ENCODE measurements at places on chromosomes 11 and 22. TPM values are rescaled to one million over a fixed set of nuclear protein-coding genes. Genes with fewer than 3 reads are reported as not detected.

The CSF2RB gene
- total RNA-seq = 1.5 TPM

The SCGB1C1 gene
- not detected for total RNA-seq

The DEAF1 gene
- 68.4 TPM for total RNA-seq

The MIAT gene
- total RNA-seq = 27.2 TPM

The PATE4 gene
- total RNA-seq = not detected

The HOATZ gene
- not detected for total RNA-seq

- DNase-seq = no peak
Measured at GRCh38 chr11:22392561-22392960, 54.4 kb downstream of the SLC17A6 start.

DNA sequence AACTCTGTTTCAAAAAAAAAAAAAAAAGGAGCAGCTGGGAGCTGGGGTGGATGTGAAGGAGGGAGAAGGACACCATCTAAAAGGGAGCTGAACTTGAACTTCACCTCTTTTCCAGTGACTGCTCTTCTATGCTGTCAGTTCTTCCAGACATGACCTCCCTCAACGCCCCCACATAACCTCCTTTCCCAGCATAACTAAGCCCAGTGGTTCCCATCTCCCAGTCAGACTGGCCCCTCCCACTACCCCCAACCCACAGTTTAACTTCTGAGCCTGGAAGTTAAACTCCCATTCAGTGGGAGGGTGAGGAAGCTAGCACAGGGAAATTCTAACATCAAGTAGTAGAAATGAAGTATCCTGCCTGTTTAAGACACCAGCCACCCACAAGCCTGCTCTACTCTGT, 1.8 kb downstream of the ARHGAP1 start:
- no peak for DNase-seq

GRCh38 chr11:111355956-111356659, 23.0 kb downstream of the POU2AF1 start:
- no peak for DNase-seq

DNA sequence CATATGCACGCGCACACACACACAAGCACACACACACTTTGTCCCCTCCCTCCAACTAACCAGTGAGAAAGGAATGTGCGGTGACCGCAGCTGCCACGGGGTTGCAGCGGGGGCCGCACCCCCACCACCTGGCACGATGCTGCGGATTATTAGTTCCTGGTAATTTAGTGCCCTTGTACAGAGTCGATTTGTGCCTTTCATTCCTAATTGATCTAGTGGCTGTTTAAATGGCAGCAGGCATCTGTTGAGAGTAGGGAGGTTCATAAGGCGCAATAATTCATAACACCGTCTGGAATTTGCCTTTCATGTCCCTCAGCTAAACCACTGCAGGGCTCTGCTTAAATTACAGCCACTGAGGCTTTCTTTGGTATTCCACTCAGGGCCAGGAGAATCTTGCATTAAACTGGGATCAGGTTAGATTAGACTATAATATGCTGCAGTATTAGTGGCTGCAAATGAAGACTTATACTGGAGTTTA, 113.7 kb downstream of the FEZ1 start:
- no peak for DNase-seq

- DNase-seq = peak; percentile 2
Measured at GRCh38 chr11:69834251-69834650, 15.0 kb upstream of the FGF3 start.

DNA sequence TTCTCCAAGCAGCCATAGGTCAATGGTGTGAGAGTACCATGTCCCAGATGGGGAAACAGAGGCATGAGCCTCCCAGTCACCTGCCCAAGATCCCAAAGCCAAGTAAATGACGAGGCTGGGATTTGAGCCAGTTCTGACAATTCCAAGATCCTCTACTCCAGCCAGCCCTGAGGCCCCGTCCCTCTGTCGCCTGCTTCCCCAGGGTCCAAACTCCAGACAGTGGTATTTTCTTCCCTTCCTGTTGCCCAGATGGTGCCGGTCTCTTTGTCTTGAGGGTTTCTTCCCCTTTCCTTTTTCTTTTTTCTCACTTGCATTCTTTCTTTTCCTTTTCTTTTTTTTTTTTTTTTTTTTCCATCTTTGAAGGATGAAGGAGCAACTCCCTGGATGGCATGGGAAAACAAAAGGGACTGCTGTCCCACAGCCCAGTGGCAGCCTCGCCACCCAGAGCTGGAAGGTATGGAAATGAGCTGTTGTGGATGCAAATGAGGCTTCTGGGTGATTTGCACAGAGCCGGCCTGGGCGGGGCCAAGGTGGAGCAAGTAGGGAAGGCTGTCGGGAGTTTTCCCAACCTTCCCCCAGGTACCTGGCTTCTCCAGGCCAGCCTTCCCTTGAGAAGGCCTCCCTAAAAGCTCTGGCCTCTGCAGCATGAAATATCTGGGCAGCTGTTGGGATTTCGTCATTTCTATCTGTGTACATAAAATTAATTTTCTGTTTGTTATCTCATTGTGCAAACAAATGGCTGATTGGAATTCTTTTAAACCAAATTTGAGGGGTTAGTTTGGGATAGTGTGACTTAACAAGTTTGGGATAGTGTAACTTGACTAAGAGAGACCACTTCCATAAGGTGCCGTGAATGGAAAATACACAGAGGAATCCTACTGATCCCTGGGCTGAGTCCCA, 146.8 kb downstream of the MN1 start:
- DNase-seq = no peak

GRCh38 chr22:24148266-24149197, 32.8 kb upstream of the SUSD2 start:
- no peak for DNase-seq

DNA sequence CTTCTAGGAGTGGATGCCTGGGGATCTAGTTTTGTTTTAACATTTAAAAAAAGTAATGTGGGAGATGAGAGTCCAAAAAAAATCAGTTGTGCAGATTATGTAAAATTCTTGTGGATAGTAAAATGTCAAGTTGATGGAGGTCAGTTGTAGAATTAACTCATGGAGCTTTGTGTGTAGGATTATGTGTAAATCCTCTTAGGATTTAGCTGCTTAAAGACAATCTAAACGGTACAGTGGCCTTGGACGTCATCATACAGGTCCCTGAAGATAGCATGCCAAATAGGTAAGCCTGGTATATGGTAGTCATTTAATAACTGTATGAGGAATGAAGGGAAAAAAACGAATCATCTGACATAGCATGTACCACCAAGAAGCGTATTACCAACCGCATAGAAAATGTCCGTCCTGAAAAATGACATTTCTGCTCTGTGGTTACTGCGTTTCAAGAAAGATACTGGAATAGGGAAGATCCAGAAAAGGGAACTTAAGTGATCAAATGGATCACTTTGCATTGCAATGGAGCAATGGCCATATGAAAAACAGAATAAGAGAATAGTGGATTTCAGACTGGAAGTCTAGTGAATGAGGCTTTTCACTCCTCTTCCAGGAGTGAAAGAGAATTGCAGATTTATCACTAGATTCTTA, 61.3 kb downstream of the BCL2L13 start:
- no peak for DNase-seq

DNA sequence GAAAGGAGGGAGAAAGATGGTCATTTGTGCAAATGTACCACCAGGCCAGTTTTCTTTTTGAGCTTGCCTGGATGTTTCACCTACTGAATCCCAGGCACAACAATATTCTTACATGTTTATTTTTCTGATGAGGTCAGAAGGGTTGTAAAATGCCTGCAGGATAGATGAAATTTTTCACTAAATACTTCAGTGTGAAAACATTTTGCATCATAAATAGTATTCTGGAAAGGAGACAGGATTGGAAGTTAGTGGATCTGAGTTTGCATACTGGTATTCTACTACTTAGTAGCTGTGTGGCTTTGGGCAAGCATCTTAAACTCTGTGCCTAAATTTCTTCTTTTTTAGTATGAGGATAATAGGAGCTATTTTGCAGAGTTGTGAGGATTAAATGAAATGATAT, 24.8 kb downstream of the RNF169 start:
- no peak for DNase-seq

DNA sequence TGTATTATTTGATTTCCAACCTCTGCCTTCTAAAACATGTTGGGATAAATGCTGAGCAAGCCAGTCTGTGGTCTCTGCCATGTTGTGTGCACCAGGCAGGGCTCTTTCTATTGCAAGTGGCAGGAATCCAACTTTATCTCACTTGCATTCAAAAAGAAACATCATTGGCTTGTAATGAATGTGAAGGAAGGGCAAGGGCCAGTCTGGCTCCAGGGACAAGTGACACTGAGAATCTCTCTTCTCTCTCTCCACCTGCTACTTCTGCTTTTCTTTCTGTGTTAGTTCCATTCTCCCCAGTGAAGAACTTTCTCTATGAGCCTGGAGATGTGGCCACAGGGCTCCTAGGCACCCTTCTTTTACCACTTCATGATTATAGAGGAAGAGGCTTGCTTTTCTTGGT, 329.9 kb upstream of the NCAM1 start:
- DNase-seq = no peak

DNA sequence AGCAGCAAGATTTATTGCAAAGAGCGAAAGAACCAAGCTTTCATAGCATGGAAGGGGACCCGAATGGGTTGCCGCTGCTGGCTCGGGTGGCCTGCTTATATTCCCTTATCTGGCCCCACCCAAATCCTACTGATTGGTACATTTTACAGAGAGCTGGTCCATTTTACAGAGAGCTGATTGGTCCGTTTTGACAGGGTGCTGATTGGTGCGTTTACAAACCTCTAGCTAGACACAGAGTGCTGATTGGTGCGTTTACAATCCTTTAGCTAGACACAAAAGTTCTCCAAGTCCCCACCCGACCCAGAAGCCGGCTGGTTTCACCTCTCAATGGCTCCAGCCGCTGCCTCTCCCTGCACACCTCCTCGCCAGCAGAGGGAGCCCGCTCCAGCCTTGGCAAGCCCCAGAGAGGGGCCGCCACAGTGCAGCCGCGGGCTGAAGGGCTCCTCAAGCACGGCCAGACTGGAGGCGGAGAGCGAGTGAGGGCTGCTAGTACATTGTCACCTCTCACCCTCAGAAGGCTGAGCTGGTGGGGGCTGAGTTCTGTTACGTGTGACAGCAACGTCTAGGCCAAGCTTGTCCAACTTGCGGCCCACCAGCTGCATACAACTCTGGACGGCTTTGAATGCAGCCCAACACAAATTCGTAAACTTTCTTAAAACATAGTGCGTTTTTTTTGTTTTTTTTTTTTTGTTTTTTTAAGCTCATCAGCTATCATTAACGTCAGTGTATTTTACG, 8.7 kb downstream of the PTH start:
- DNase-seq = peak; percentile 67

DNA sequence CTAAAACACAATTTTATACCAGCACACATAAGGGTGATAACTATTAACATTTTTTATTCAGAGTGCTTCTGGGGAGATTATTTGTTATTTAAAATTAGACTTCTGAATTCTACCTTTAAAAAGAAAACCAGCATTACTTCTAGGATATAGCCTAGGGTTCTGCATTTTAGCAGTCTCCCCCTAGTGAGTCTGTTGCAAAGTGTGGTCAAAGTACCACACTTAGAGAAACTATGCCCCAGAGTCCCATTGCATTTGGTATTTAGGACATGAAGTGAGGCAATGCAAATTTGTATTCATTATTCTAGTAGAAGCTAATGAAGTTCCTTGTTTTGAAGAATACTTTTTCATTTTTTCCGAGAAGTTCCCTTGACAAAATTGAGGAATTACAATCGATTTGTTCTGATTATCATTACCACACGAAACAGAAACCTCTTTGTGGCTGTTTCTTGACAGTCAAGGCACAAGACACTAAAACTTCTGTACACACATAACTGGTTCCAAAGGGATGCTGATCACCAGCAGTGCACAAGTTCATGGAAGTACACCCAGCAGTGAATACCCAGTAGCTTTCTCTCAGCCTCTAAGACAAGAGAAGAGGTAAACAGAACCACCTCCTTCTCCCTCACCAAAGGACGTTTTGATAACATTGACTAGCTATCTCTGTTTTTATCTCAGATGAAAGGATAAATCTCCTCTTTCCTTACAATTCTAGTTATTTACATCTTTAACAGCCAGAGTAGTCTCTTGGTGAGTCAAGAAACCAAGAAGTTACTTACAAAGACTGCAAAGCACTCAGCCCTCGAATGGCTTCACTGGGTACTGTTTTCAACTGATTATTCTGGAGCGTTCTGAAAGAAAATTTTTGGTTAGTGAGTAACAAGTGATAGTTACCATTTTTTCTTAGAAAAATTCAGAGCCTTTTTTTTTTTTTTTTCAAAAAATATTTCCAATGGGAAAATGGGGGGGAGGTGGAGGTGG, 27.6 kb upstream of the CCDC34 start:
- no peak for DNase-seq

- DNase-seq = no peak
Measured at GRCh38 chr11:15867871-15868270, 488.5 kb downstream of the SOX6 start.

DNA sequence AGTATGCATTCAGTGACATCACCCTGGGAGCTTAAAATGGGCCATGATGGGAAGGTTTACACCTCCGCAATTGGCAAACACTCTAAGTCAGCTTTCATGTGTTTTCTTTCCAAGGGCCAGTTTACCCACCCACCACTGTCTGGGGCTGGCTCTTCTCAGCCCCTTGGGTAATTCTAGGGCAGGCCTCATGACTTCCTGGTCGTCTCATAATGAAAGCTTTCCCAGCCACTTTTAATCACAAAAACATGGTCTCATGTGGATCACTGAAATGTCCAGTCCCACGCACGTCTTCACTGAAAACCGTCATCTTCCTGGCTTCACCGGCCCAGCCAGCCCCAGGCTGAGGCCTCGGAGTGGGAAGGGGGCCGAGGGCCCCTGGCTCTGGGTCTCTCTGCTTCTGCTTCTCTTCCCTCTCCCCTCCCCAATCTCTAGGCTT, 58.5 kb upstream of the ANO1 start:
- DNase-seq = no peak

- no peak for DNase-seq
Measured at GRCh38 chr11:96187822-96188221, 155.2 kb downstream of the MAML2 start.

DNA sequence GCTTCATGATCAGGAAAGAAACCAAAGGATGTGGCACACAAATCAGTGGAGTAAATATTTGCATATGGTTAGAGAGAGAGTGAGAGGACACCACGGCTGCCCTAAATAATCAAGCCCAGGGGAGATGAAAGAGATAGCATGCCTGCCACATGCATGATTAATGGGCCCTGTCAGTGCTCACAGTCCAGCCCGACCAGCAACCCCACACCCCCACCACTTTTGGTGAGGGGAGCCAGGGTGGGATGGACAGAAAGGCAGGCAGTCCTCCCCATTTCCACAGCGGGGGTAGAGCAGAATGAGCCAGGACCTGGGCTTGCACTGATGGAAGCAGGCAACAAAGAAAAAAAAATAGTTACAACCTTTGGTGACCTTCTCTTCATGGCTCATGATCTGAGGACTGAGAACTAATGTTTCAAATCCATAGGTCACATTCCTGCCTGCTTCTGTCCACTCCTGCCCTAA, 545.0 kb downstream of the ETS1 start:
- DNase-seq = no peak
